ENCODE measurements at places on chromosomes 2 and 18. TPM values are rescaled to one million over a fixed set of nuclear protein-coding genes. Genes with fewer than 3 reads are reported as not detected.

- no peak for DNase-seq
These were observed 325.4 kb downstream of the SMAD2 start for GRCh38 chr18:47605093-47605492.

- no peak for DNase-seq
These were observed 4.5 kb downstream of the PSTPIP2 start for GRCh38 chr18:46067438-46068007.

- DNase-seq: no peak
These were observed 328.5 kb upstream of the FANCL start for GRCh38 chr2:58569475-58570185.

DNA sequence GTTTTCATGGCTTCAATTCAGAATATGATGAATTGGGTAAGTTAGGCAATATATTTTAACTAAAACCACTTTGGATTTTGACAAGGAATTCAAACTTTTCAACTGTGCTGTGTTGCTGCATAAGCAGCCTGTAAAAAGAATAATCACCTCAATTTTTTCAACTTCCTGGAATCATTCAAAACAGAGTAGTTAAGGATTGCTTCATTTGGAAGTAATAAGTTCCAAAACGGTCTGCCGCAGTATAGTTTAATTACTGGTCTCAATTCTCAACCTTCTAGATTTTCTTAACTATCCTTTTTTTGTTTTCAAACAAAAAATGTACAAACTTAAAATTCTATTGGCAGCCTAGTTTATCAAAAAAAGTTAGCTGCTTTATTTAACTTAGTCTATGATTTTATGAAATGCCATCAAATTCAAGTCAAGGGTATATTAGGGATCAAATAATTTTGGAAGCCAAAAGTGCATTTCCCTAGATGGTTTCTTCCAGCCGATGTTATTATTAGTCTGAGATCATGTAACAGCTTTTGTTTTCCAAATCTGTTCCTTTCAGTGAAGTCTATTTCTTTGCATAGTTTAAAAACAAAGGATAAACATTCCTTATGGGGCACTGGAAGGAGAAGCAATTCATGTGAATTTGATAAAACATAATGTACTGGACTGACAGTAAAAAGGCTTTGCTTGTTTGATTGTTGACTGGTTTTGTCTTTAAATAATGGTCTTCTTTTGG is 76.1 kb upstream of the ETAA1 start:
- DNase-seq: no peak

DNA sequence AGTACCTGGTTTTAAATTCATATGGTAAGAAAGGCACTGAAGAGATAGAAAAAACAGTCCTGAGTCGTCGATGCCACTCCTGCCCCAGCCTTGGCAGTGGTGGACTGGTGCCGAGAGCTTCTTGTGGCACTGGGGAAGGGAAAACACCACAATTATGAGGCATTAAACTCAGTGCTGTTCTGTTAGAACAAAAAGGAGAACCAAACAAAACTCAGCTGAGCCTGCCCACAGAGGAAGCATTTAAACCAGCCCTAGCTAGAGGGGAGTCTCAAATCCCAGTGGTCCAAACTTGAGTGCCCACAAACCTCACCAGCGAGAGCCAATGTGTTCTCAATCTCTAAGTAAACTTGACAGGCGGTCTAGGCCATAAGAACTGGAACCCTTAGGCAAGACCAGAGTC is 1254.5 kb upstream of the FAM98A start:
- DNase-seq: no peak

- DNase-seq: peak; percentile 5
These were observed 29.9 kb upstream of the OTOS start for GRCh38 chr2:240170354-240170735.

- no peak for DNase-seq
These were observed 271.4 kb upstream of the SMIM21 start for GRCh38 chr18:75698861-75699260.

The TUBA4A gene
- 69.7 TPM for total RNA-seq

The CWC22 gene
- 24.7 TPM for total RNA-seq

The TTR gene
- total RNA-seq: not detected

The LRRTM4 gene
- total RNA-seq: 1.4 TPM

The SIX3 gene
- not detected for total RNA-seq

The CRACDL gene
- 18.1 TPM for total RNA-seq

The TSGA10 gene
- 8.8 TPM for total RNA-seq

The DUSP2 gene
- total RNA-seq: 2.3 TPM

The RRM2 gene
- total RNA-seq: 8.5 TPM
